AG08395 (cell line): ENCODE measurements at places on chromosomes 6 and 20.

DNA sequence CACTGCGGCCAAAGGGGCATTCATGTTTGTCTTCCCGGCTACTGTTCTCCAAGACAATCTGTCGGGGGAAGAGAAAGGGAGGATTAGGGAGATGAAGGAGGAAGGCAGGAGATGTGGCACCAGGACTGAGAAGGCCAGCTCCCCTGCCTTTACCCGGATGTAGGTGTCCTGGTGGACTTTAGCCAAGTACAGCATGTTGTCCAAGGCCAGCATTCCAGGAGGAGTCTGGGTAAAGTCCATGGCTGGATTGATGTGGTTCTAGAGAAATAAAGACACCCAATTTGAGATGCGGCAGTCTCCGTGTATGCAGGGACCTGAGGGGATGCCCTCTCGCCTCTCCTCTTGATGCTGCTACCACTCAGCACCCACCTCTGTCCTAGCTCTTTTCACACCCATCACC, 32.0 kb downstream of the ELMO2 start:
- no peak for DNase-seq

DNA sequence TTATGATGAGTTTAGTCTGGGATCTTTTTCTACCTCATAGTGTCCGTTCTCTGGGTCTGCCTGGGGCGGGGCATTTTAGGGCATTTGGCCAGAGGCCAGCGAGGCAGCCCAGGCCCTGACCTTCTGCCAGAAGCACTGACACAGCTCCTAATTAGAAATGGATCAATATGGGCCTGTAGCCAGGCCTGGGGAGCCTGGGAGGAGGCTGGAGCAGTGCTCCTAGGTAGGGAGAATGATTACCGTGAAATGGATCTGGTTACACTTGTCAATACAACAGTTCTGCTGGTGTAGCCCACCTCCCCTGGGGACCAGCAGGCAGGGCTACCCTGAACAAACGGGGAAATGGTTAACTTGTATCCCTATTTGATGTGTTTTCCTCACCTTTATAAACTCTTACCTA, 23.0 kb downstream of the RALY start:
- DNase-seq, result no peak

DNA sequence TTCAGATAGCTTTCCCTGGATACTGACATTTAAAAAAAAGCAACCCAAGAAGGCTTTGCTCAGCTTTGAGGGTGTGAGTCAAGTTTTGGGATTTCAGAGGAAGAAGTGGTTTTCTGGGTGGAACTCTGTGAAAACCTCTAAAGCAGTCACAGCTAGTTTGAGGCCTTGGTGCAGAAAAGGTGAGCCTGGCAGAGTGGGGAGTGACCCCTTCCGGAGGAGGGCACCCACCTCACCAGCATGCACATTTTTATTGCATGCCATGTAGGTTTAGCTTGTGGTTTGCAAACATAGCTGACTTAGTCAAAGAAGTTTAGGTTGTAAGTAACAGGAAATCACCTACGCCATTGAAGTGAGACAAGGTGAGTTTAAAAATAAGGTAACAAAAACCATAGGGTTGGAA, 146.8 kb upstream of the PMEPA1 start:
- no peak for DNase-seq

DNA sequence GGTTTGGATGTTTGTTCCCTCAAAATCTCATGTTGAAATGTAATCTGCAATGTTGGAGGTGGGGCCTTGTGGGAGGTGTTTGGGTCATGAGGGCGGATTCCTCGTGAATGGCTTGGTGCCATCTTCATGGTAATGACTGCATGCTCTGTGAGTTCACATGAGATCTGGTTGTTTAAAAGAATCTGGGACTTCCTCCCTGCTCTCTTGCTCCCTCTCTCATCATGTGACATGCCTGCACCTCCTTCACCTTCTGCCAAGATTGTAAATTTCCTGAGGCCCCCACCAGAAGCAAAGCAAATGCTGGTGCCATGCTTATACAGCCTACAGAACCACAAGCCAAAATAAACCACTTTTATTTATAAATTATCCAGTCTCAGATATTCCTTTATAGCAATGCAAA, 250.3 kb upstream of the PLN start:
- DNase-seq, result no peak

- DNase-seq, result no peak
These were observed 3.0 kb downstream of the SLC22A1 start for GRCh38 chr6:160124605-160125004.

- no peak for DNase-seq
These were observed 1.8 kb downstream of the EPHA7 start for GRCh38 chr6:93417421-93418013.
